ENCODE measurements at places on chromosomes 16 and 17. TPM values are rescaled to one million over a fixed set of nuclear protein-coding genes. Genes with fewer than 3 reads are reported as not detected.

DNA sequence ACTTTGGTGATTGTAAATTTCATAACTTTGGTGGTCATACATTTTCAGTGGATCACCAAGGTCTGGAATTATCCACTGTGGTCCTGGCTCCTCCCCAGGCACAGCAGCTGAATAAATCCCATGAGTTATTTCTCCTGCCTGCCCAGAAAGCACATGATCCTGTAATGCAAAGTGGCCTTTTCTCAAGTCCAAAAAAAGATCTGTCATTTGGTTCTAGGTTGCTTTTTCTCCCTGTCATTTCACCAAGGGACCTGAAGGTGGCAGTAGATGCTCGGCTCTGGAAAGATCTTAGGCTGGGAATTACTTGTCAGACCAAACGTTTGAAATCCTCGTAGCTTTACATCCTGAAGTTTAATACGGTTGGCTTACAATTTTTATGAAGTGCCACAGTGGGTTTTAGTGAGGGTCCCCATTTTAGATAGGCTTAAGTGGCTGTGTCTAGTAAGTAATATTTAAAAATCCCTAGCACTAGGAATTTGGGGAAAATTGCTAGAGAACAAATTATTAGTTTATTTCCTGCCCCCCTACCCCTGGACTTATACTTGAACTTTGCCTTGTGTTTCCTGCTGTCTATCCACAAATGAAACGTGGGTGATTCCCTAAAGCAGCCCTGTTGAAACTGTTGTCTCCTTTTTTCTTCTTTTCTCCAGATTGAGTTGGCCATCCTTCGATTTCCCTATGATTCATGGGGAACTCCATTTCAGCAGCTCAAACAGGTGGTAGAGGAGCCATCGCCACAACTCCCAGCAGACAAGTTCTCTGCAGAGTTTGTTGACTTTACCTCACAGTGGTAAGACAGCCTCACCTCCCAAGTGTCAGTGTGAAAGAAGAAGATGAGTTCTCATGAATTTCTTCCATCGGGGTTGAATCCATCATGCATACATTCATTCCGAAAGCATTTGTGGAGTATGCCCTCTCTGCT, 111.7 kb downstream of the MAP2K6 start:
- DNase-seq, result no peak

- DNase-seq, result no peak
These were observed 983 bp downstream of the VAT1L start for GRCh38 chr16:77789085-77790008.

DNA sequence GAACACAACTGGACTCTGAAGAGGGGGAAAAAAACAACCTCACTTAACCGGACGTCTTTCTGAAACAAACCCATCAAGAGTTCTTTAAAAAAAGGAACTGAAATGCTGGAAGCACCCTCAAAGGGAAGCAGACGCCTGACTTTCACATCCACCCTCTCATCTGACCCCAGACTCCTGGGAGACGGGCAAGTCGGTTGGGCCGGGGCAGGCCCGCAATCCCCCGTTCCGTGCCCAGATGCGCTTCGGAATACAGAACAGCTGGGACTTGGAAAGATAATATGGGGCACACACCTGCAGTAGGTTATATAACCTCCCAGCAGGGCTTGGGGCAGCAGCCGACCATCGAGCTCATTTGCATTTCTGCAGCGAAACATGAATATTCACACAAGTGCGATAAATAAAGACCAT, 3.7 kb downstream of the ARHGAP27 start:
- DNase-seq, result no peak

DNA sequence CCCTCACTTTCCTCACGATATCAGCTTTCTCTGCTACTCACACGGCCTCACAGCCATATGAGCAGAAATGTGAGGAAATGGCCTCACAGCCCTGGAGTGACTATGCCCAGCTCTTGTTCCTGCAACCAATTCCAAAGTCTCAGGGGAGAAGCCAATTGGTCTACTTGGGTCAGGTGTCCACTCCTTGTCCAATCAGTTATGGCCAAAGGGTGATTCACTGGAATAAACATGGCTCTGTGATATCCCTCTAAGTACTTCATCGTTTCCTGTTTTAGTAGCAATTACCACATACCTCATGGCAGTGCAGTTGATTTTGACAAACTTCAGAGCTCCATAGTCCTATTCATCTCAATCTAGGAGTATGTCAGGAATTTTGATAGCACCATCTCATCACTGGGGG, 195.4 kb downstream of the KATNIP start:
- no peak for DNase-seq

The HSPB9 gene
- total RNA-seq, result 0.17 TPM

The MARCHF10 gene
- total RNA-seq, result not detected

The SSTR5 gene
- not detected for total RNA-seq

DNA sequence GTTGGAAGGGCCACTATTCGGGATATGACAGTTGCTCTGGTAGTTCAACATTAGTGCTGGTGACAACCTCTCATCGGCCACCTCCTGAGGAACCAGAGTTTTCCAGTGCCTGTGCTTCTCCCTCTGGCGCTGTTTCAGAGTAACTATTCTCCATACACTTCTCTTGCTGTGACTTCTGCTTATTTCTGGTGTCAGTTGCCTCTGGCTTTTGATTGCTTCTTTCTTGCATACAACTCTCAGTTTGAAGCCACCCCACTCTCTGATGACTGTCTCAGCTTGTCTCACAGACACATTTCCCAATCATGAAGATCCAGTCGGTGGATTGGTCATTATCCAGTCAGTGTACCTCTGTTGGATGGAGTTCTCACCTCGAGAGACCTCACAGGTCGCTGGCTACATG, 3.4 kb upstream of the TM4SF5 start:
- no peak for DNase-seq

DNA sequence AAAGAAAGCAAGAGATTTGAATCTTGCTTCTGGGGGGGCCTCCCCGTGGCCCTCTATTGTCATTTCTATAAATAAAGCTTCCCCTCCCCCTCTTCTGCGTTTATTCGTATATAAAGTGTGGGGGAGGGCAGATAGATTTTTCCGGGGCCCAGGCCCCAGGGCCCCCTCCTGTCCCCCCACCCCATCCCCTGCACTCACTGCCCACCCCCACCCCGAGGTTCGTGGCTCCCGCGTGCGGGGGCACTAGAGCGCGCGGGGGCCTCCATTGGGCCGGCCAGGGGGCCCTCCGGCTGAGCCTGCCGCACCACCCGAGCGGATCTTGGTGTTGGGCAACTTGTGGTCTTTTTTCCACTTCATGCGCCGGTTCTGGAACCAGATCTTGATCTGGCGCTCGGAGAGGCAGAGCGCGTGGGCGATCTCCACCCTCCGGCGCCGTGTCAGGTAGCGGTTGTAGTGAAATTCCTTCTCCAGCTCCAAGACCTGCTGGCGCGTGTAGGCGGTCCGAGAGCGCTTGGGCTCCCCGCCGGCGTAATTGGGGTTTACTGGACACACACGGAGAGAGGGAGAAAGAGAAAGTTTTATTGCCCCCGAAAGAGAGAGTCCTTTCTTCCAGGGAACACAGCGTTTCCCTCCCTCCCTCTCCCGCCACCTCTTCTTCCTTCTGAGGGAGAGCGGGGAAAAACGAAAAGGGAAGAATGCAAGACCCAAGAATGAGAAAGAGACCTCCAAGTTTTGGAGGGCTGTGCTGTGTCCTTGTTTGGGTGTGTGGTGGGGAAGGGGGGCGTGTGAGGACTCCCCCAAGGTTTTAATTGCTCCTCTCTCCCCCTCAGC, 1.5 kb downstream of the HOXB4 start:
- no peak for DNase-seq

The TRAF4 gene
- total RNA-seq, result 32.0 TPM

- no peak for DNase-seq
These were observed 1.1 kb downstream of the LRRC36 start for GRCh38 chr16:67327743-67328142.

GRCh38 chr17:80691784-80692183, 147.1 kb downstream of the RPTOR start:
- DNase-seq, result no peak

The TEKT1 gene
- total RNA-seq, result not detected

The CHTF8 gene
- 52.0 TPM for total RNA-seq

The TMEM238L gene
- 4.2 TPM for total RNA-seq

DNA sequence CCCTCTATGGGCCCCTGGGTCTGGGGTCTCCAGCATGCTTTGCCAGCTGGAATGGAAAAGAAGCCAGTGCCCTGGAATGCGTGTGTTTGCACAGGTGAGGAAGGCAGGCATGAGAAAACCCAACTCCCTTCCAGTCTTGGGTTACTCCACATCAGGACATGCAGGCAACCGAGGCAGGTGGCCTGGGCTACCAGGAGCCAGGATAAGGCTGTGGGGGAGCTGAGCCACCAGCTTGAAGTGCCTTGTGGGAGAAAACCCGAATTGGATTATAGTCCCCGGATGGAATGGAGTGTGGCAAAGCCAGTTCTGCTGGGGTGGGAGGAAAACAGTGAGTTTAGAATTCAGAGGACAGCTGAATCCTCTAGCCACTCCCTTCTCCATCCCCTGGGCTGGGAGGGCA, 7.2 kb downstream of the SRCIN1 start:
- no peak for DNase-seq

The GRB7 gene
- total RNA-seq, result 3.0 TPM

The SNX20 gene
- 3.5 TPM for total RNA-seq

The IL32 gene
- 8.6 TPM for total RNA-seq

The ITGA2B gene
- total RNA-seq, result 0.25 TPM

GRCh38 chr17:74635418-74635817, 11.9 kb upstream of the CD300E start:
- no peak for DNase-seq

The OR1A1 gene
- total RNA-seq, result not detected

DNA sequence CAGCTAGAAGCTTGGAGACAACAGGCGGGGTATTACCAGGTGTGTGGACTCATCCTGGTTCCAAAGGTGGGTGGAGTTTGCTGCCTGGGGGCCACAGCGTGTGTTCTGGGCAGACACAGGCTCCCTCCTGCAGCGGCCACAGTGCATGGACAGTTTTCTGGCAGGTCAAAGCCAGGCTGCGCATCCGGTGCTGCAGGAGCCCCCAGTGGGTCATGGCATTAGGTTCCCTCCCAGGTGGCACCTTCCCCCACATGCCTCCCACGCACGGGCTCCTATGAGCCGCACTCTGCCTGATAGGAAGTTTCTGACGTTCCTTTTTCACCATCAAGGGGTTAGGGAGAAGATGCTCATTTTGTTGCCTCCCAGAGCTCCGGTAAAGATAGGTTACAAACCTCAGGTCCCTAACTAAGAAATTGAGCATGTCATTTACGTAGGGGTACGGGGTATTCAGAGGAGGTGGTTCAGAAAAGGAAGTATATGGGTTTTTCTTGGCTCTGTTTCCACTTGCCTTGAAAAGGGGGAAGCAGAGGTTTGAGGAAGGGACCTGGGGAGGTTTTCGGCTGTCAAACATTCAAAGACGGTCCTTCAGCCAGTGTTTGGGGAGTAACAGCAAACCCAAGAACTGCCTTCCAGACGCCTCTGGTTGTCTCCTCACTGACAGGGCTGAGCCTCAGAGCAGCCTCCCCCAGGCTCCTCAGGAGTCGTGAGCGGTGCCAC, 32.7 kb upstream of the NAT9 start:
- DNase-seq, result no peak

DNA sequence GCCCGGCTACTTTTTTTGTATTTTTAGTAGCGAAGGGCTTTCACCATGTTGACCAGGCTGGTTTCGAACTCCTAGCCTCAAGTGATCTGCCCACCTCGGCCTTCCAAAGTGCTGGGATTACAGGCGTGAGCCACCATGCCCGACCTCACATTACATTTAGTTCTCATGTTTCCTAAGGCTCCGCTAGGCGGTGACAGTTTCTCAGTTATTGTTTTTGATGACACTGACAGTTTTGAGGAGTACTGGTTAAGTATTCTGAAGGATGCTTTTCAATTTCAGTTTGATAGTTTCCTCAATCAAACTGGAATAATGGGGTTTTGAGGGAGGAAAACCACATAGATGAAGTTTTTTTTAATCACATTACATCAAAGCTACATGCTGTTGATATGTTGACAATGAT, 1028.5 kb downstream of the CDH8 start:
- no peak for DNase-seq

- no peak for DNase-seq
These were observed 156.4 kb downstream of the SNX29 start for GRCh38 chr16:12132850-12133440.

GRCh38 chr17:81390029-81390872, 5.0 kb upstream of the BAHCC1 start:
- no peak for DNase-seq

DNA sequence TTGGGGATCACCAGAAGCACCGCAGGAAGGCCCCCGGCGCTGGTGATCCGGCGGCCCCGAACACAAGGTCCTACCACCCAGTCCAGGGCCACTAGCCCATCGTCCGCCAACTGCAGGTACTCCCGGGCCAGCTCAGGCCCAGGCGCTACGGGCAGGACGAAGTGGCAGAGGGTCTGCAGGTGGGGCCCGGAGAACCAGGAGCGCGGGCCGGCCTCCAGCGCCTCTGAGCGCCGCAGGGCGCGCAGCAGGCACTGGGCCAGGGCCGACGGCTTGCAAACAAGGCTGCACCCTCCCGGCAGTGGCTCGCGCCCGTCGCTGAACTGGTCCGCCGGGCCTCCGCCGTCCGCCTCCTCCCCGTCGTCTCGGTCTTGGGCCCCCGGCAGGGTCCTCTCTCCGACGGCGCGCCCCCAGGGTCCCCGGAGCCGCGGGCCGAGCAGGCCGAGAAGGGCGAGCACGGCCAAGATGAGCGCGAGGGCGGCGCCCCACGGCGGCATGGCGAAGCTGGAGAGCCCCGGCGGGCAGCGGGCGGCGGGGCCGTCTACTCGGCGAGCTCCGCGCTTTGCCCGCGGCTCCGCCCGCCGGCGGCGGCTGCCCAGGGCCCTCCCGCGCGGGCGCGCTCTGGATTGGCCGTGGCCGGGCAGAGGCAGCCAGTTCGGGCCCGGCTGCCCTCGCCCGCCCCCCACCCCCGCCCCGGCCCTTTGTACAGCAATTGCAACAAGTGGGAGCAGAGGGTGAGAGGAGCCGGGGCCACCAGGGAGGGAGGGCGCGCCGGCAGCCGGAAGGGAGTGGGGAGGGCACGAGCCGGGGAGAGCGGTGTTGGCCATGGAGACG, at the start of gene ABHD15:
Gene ABHD15, minus strand, starts transcription at position 565 of the 831 bp plus-strand sequence. Its CDS starts 71 bp downstream, at position 494.
- peak; percentile 66 for DNase-seq

All from liver (tissue), 10 donors.